H54 (cell line): ENCODE measurements at places on chromosomes 11 and 22.

DNA sequence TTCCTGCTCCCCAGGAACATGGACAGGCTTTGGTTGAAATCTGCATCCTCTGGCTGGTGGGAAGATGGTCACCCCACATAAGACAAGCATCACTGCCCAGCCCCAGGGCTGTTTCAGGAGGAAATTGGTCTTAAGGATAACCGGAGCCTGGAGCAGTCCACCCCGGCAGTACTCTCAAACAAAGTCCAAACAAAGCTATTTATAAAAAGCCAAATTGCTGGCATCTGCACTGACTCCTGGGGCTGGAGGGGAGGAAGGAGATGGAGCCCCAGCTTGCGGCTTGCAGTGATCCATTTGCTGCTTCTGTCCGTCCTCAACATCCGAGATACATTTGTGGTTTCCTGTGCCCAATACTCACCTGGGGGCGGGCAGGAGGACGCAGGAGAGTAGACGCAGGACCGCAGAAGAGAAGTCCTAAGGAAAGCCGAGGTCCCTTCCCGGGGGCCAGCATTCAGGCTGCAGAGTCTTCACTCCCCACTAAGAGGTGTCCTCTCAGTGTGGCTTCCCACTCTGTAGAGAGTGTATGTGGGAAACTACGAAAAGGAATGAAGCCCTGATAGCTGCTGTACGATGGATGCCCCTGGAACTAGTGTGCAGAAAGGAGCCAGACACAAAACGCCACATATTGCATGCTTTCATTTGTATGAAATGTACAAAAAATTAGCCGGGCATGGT lies 107.3 kb upstream of the FGF3 start:
- DNase-seq: no peak

GRCh38 chr11:62592146-62592815 lies 958 bp upstream of the TUT1 start:
- no peak for DNase-seq

GRCh38 chr11:133659538-133660201 lies 127.4 kb upstream of the OPCML start:
- no peak for DNase-seq

DNA sequence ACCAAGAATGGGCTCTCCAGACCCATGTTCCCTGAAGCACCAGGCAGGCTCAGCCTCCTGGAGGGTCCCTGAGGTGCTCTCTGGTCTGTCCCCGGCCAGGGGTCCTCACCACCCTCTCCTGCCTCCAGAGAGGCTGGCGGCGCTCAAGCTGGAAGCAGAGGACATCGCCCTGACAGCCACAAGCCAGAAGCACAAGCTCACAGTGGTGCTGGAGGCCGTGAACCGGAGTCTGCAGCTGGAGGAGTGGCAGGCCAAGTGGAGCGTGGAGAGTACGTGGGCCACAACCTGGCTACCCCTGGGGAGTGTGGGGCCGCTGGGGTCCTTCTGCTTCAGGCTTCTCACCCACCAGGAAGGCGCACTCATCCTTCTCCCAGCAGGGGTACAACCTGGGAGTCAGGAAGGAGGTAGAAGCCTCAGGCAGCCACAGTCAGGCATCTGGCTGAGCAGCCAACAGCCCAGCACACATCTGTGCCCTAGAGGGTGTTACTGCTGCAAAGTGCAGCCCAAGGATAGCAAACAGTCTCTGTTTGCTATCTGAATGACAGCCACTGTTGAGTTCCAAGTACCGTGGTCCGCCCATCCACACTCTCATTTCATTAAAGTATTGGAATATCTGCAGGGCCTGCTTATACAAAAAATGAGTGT lies 8.4 kb downstream of the PARVG start:
- DNase-seq: no peak

DNA sequence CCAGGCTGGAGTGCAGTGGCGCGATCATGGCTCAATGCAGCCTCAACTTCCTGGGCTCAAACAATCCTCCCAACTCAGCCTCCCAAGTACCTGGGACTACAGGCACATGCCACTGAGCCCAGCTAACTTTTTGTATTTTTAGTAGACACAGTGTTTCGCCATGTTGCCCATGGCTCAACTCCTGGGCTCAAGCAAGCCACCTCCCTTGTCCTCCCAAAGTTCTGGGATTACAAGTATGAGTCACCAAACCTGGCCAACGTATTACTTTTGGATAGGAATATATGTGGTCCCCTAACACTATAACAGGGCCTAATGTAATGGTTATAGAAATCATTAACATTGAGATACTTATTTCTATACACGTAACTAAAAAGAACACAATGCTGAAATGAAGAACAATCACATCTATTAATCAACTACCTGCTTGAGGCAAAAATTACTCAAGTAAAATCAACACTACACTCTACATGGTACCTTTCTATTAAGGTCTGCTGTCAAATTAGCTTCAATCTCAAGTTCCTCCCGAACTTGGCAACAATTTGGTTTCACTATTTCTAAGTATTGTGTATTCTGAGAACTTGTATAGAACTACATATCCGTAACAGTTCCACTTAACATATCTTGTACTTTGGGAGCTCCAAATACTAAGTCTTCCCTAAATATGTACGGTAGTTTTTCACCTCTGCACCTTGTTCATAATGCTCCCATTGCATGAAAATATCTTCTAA lies 124.9 kb downstream of the FCHSD2 start:
- DNase-seq: no peak

DNA sequence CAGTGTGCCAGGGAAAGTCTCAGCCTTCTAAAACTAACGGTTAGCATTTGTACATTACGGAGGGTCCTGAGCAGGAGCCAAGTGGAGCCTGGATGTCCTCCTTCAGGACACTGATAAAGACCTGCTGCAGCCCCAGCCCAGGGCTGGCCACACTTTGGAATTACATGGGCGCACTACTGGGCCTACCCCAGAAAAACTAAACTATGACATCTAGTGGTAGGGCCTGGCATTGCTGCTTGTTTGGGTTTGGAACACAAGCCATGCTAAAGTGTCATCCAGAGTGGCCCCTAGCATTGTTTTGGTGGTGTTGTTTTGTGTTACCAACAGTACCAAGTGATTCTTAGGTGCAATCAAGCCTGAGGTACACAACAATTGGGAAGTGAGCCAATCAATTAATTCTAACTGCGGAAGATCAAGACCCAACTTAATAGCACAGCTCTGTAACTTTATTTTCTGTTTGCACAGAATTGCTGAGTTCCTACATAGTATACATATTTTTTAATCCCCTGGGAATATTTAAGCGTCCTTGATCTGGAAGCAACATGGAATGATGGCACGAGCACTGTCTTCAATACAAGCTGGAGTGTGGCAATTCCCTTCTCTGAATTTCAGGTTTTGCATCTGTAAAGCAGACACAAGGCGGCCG lies 340.7 kb downstream of the LARGE1 start:
- peak; percentile 19 for DNase-seq

- DNase-seq: no peak
Observed at GRCh38 chr11:62863687-62864335, 16.9 kb upstream of the SLC3A2 start.
